Stimulated activated CD4-positive, alpha-beta T cell treated with anti-CD3 and anti-CD28 coated beads, Interleukin-4, amount 100 ng/mL, for 24 hours (primary cell): ENCODE measurements at places on chromosomes 6 and 20.

DNA sequence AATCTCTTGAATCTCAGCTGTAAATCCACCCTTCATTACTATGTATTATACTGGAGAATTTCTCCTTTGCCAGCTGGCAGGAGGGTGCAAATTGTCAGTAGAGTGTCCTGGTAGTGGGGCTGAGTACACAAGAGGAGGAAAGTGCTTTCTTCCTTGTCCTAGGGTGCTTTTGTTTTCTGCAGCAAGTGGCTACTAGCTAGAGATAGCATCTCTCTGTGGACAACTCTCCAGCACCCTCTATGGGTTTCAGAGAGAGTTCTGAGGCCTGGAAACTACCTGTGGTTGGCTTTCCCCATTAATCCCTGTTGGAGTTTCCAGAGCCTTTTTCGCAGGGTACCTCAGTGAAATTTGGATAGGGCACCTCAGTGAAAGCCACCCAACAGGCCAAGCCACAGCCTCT, 422.5 kb upstream of the RGS17 start:
- DNase-seq: no peak

GRCh38 chr6:91523511-91523910, 936.6 kb upstream of the MAP3K7 start:
- DNase-seq: no peak

DNA sequence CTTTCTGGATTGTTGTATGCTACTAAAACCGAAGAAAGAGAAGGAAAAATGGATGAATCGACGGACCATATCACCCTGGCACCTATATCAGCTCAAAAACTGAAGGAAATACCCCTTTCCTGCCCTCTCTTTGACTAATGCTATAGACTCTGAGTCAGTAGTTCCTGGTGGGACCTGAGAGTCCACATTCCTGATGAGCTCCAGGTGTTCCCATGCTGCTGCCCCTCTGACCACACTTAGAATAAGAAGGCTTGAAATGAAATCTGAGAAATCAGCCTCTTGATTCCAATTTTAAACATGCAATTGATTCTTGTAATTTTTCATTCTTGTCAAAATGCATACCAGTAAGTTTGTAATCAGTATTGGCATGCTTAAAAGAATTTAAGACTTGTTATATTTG, 75.2 kb downstream of the PRL start:
- no peak for DNase-seq

GRCh38 chr20:62501801-62502495, 26.2 kb upstream of the GATA5 start:
- DNase-seq: peak; percentile 84

- DNase-seq: peak; percentile 66
Observed at GRCh38 chr6:52157301-52157941, 28.8 kb upstream of the IL17A start.

DNA sequence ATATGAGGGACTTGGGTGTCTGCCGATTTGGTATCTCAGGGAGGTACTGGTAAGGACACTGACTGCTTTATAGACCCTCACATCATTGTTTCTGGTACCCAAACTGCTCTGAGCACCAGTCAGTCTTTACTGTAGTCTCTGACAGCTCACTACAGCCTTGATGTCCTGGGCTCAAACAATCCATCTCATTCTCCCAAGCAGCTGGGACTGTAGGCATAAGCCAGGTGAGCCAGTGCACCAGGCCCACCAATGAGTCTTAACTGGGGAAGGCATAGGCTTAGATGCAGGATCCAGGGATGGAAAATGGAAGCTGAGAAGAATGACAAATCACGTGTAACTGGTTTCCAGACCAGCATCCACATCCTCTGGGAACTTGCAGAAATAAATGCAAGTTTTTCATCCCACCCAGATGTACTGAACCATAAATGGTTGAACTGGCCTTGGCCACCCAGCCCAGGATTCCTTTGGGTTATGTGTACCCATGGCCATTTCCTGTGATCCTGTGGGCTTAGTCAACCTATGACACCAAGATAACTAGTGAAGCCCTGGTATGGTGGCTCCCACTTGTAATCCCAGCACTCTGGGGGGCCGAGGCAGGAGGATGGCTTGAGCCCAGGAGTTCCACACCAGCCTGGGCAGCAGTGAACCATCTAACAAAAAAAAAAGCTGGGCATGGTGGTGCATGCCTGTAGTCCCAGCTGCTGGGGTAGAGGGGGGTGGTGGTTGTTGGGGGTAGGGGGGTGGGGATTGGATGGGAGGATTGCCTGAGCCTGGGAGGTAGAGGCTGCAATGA, 5.8 kb downstream of the TUBB start:
- DNase-seq: no peak

DNA sequence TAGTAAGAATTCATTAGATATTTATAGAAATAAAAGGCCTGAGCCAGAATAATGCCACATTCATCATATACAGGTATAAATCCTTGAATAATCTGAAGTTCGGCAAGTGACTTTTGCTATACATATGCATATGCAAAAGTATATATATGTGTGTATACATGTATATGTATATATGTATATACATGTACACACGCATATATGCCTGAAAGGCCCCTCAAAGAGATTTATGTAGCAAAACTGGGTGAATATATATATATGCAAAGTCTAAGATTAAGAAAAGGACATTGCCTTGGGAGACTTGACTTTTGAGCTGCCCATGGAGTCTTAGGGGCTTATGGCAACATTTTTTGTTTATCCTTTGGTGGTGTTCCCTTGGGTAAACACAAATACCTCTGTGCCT, 231.4 kb downstream of the BMP2 start:
- no peak for DNase-seq

DNA sequence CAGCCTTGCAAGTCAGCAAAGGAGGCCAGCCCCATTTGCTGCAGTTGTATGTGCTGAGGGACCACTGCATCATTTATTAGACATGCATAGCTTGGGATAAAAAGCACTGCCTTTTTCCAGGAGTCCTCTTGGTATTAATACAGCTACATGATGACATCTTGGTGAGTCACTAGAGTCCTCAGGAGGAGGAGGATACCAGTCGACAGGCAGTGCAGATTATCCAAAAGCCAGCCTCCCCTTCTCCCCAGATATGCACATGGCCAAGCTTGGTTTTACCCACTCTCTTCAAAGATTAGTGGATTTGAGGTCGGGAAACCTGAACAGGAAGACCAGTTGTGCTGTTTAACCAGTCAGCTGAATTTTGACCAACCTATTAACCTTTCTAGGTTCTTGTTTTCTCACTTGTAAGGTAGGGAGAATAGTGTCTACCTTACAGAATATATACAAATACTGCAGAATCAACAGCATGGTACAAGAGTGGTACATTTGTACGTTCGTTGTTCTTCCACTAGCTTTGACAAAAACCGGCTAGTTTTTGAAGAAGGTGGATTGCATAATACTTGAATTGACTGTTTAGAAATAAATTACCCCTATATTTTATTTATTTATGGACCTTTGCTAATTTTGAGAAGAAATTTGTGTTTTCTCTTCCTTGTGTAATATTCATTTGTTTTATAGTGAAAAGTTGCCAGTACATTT, 31.9 kb downstream of the VAPB start:
- DNase-seq: no peak

GRCh38 chr6:98929498-98930060, 18.2 kb downstream of the FBXL4 start:
- no peak for DNase-seq

- DNase-seq: no peak
Observed at GRCh38 chr6:4647414-4648365, 128.5 kb upstream of the CDYL start.

DNA sequence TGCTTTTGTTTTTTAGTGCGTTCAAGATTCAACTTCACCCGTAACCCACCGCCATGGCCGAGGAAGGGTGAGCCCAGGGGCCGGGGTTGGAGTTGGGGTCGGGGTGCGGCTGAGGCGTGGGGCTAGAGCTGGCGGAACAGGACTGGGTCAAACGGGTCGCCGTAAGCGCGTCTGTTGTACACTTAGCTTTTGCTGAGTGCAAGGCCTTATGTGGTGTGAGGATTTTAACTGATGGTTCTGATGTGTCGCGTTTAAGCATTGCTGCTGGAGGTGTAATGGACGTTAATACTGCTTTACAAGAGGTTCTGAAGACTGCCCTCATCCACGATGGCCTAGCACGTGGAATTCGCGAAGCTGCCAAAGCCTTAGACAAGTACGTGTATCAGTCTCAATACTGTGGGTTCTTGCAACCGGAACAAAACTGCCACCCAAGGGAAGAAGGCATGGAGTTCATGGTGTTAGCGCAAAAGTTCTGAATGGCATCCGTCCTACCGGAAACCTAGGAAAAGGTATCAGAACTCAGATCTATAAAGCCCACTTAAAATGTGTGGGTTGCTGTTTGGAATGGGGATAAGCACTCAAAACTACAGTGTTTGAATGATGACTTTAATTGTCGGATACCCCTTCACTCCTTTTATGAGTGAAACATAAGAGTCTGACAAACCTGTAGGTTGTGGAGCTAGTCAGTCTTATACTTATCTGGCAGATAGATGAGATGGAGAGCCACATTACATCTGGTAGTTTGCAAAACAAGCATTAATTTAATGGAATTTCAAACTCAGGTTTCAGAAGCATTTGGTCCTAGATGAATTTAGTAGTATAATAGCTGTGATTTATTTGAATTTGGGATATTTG, 574 bp downstream of the RPS12 start:
- peak; percentile 45 for DNase-seq

GRCh38 chr20:46694484-46694883, 5.2 kb upstream of the TP53RK start:
- no peak for DNase-seq

GRCh38 chr6:62192593-62192992, 93.4 kb downstream of the KHDRBS2 start:
- DNase-seq: no peak

DNA sequence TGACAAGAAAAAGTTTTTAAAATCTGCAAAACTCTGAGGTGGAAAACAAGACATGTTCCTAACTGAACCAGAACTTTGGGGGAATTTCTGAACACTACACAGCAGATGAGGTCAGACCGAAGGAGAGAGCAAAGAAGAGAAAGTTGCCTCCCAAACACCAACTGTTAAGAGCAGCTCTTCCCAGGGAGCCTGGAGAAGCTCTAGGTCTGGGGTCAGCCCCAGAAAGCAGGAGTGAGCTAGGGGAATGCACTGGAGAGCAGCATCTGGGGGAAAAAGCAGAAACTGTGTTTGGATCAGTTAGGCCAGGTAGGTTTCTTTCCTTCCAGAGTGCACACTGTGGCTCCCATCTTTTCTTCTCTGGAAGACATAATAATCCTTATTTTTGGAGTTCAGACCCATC, 41.3 kb downstream of the FKBP5 start:
- no peak for DNase-seq

DNA sequence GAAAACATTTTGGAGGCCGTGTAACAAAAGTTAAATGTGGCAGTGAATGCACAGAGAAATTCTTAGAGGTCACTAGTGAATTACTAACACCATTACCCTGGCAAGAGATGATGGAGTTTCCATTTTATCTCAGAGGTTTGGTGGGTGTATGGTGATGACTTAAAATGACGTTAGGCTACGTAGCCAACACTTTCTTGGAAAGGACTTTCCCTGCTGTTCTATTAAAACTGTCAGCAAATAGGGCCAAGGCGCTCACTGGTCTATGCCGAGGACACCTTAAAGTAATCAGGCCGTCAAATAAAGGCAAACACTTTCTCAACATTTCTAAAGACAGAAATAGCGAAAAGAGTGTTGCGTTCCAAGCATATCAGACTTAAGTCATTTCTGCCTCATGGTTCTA, 160.8 kb downstream of the GMPR start:
- no peak for DNase-seq

DNA sequence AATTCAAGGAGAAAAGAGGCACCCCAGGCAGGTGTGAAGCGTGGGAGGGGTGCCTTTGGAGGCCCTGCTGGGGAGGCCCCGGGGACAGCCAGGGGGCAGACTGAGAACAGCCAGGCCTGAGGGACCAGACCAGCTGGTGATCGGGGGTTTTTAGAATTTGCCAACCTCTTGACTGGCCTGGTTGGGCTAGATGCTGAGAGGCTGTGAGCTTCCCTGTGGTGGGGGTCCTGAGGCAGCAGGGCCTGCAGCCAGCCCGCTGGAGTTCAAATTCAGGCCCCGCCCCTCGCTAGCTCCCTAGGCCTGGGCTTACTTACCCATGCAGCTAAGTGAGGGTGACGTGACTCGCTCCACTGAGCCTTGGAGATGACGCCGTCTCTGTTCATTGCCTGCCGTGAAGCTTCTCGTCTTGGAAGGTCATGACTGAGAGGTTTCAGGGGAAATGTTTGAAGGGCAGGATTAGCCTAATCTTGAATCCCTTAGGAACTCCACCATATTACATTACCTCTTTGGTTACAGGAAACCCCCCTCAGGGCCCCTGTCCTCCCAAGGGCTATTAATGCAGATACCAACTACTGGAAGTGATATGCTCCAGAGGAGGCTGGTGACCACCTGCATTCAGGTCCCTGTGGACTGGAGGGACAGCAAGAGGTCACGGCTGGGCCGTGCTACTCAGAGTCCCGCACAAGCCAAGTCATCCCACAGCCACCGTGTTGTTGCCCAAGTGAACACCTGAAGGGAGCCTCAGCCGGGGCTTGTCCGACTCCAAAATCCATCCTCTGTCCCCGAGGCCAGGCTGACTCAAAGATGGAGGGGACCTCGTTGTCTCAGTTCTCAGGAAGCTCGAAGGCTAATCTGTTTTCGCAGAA, 73.9 kb upstream of the DUSP22 start:
- no peak for DNase-seq

GRCh38 chr6:15508931-15509330, 153.9 kb downstream of the DTNBP1 start:
- DNase-seq: no peak

- DNase-seq: no peak
Observed at GRCh38 chr20:57409672-57410397, 18.6 kb downstream of the RBM38 start.

DNA sequence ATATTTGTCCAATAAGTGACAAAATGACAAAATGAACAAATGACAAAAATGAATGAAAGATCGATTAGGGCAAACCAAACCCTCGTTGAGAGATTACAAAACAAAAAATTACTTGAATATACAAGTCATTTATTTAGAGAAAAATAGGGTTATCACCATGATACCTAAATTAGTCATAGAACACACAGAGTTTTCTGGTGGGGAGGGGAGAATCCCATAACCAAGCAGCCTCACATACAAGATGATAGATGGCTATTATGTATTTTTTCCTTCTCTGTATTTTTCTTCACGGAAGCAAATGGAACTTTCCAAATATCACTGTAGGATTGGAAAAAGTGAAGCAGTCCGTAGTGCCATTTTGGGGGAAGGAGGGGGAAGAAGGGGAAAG, 28.5 kb upstream of the BMP6 start:
- DNase-seq: no peak

DNA sequence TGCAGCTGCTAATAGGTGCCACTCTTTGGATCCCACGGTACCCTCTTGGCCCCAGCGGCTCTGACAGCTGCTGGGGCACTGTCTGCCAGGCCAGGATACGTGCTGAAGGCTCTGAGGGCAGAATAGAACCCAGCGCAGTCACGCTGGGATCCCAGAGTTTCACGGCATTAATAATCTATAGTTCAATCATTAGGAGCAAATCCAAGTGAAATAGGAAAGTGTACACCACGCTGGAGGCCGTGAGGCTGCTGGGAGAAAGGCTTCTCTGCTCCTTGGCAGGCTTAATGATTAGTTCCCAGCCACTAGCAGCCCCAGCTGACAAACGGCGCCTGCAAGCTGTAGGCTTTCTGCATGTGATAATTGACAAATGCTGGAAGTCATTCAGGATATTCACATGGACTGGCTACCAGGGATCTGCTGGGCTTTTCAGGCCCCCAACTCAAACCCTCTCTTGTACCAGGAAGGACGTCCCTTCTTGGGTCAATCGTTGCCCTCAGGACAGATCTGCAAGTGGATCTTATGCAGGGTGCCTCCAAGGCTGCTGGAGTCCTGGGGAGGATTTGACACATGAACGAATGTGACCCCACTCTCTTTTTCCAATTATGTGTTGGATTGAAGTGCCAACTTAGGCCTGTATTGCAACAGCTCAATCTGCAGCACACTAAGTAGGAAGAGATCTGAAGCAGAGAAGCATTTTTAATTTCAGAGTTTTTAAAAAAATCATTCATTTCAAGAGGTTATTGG, 50.1 kb upstream of the INSM1 start:
- DNase-seq: no peak
